ENCODE measurements at places on chromosomes 6 and 20. TPM values are rescaled to one million over a fixed set of nuclear protein-coding genes. Genes with fewer than 3 reads are reported as not detected.

The TRIM31 gene
- not detected for total RNA-seq

The CST5 gene
- not detected for total RNA-seq

DNA sequence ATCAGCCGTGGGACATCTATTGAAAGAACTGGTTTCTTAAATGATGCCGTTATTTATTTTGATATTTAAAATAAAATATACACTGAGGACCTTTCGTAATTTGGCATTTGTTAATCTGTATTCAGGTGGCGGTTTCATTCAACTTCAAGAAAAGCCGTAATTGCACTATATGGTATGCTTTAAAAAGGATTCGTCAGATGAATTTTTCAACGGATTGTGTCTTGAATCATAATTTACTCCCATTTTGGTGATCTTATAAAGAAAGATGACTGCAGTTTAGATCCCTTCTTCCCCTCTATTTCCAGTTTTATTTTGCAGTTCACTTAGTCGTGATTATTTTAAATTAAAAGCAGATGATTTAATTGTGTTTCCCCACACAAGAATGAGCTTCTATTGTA is 761 bp downstream of the KLHL32 start:
- no peak for DNase-seq

DNA sequence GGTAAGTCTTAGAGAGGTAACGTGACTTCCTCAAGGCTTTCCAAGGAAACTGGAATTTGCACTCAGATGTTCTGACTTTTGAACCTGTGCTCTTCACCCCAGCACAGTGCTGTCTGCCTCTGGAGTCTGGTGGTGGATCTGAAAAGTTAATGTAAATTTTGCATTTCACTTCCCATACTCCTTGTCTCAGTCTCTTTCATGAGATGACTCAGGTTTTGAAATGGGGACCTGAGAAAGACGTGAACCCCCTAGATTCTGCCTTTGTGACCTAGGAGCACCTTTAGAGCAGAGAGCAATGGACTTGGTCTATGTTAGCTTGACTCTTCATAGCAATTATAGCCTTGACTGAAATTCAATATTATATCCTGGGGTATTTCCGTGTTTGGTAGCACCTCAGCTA is 223.0 kb downstream of the QKI start:
- DNase-seq, result no peak

DNA sequence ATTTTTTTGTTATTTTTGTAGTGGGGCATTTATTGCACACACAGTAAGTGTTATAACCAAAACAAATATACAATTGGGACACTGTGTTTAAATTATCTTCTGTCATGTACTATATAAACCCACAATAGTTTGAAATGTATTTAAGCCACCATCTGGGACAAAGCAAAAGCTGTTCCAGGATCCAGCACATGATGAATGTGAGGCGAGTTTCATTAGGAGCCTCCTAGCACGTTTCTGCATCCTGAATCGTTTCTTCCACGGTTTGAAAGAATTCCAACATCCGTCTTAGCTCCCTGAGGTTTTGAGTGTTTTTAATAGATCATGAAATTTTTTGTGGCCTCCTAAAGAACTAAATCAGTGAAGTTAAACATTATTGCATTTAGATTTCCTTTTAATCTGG is 65.8 kb downstream of the EYA4 start:
- DNase-seq, result no peak

DNA sequence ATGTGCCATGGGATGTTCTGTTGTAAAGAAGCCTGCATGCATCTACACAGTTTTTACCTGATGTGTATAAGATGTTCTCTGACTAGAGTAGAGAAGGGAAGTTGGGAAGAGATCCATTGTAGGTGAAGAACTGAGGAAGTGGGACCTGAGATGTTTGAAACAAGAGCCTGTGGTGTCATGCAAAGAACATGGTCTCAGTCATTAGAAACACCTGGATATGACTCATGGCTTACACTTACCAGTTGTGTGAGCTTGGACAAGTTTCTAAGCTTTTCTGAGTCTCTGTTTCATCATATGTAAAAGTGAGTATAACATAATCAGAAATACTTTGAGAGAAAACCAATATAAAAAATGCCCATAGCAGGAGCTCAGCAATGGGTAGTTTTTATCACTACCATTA is 51.9 kb upstream of the SEC63 start:
- DNase-seq, result no peak

DNA sequence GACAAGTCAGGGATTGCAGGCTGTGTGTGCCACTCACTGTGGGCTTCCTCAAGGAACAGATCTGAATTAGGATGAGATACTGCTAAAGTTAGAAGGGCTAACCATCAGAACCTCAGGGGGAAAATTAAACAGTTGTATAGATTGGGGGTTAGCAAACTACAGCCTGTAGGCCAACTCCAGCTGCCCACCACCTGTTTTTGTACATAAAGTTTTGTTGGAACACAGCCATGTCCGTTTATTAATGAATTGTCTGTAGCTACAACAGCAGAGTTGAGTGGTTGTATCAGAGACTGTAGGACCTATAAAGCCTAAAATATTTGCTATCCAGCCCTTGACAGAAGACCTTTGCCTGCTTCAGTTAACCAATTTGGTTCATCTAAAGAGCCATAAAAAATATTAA is 127.2 kb upstream of the ECI2 start:
- DNase-seq, result no peak

The TSBP1 gene
- not detected for total RNA-seq
